Kasumi-1 (cell line): ENCODE measurements at places on chromosomes 12 and 14.

DNA sequence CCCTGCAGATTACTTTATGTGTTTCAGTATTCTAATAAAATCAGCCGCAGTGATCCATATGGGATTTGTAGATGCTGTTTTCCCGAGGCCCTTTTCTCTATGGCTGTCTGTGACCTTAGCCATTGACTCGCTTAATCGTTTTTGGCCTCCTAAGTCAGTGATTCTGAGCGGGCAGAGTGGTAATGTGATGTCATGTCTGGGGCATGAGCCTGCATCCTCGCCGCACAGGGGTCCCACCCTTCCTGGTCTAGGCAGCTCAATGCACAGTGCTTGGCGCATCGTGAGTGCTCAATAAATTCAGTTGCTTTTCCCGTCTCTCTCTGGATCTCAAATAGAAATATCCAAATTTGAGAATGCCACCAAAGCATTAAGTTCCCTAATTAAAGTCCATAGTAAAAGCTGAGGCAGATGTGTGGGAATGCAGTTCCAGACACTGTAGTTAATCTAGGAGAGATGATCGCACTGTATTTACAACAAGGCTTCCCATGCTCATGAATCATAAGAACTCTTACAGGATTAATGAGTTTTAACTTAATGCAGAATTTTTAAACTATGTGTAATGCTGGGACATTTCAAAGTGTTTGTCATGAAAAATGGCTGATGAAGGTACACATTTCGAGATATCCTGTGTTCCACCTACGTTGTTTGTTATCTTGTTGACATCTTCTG is 29.3 kb downstream of the HMGA2 start:
- DNase-seq: no peak

DNA sequence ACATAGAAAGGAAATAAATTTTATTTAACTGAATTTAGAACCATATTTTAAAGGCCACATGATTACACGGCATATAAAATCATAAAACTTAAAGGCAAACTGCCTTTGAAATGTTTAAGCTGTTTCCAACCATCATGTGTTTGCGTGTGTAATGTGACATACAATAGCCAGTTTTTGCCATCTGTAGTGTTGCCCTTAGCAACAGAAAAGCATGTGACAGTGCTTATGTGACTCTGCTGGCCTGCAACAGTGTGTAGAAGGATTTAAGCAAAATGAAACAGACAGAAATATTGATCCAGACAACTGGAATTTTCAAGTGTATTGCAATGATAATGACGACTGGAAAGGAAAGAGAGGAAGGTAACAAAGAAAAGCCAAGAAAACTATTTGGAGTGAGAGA is 49.5 kb downstream of the TSPAN19 start:
- no peak for DNase-seq

GRCh38 chr14:61644834-61645233 is 50.5 kb upstream of the HIF1A start:
- no peak for DNase-seq

DNA sequence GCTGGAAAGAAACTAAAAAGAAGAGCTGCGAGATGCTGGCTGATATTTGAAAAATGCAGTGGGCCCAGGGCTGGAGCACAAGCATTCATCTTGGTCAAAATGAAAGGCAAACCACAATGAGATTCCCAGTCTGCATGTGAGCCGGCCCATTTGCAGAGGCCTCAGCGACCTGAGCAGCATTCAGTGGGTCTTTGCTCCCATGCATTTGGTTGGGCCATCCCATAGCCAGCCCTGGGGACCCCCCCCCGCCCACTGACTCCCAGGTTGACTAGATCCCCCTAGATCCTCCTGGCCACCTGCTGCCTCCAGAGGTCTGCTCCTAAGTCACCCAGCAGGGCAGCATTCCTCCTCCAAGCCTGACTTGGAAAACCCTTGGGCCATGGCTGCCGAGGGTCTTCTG is 59.8 kb downstream of the PRMT8 start:
- DNase-seq: no peak

- no peak for DNase-seq
Measured at GRCh38 chr12:9741726-9742125, 8.8 kb upstream of the CLECL1 start.

GRCh38 chr12:27922531-27923139 is 49.9 kb downstream of the PTHLH start:
- DNase-seq: no peak

DNA sequence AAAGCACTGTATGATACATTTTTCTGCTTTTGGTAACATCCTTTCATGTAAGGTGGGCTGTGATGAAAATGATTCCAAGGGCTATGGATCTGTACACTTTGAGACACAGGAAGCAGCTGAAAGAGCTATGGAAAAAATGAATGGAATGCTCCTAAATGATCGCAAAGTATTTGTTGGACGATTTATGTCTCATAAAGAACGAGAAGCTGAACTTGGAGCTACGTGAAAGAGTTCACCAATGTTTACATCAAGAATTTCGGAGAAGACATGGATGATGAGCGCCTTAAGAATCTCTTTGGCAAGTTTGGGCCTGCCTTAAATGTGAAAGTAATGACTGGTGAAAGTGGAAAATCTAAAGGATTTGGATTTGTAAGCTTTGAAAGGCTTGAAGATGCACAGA is 22.1 kb upstream of the SRGAP1 start:
- no peak for DNase-seq

- peak; percentile 89 for DNase-seq
Measured at GRCh38 chr14:99982537-99983250, 82.5 kb upstream of the EVL start.

DNA sequence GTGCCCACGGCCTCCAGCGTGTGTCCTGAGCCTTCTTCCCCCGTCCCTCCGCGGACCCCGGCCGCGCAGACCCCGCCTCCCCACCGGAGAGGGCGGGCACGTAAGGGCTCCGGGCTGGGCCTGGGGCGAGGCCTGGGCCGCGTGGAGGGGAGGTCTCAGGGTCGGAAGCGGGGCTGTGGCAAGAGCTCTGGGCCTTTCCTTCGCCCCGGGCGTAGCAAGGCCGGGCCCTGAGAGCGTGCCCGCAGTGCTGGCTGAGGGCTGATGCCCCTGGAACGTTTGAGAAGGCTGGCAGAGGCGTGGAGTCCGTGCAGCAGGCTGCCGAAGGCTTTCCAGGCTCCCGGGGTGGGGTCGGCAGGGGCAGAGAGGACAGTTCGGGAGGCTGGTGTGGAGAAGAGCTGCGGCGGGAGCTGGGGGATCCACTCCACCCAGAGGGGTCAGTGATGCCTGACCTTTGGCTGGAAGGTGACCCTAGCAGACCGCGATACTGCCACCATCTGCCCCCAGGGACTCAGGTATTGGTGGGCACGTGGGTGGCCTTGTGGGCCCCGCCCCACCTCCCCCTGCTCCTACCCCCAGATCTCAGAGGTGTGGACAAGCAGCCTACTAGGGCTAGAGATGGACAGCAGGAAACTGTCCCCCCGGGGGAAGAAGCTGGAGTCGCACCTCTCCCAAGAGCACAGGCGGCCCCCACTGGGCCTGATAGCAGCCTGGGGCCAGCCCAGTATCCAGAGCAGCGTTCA is 558 bp downstream of the TEX22 start:
- no peak for DNase-seq

GRCh38 chr14:103510724-103511693 is 11.6 kb downstream of the CKB start:
- DNase-seq: no peak

GRCh38 chr14:56522403-56522802 is 57.2 kb upstream of the TMEM260 start:
- DNase-seq: no peak

GRCh38 chr12:10618338-10618987 is 5.1 kb upstream of the MAGOHB start:
- no peak for DNase-seq

- no peak for DNase-seq
Measured at GRCh38 chr14:39873791-39874190, 441.6 kb upstream of the FBXO33 start.
